ENCODE measurements at places on chromosomes 7 and 10. TPM values are rescaled to one million over a fixed set of nuclear protein-coding genes. Genes with fewer than 3 reads are reported as not detected.

The HOXA5 gene
- 0.50 TPM for total RNA-seq

The KMT2E gene
- 22.9 TPM for total RNA-seq

The SFRP5 gene
- 6.4 TPM for total RNA-seq

The ZNF853 gene
- 0.10 TPM for total RNA-seq

DNA sequence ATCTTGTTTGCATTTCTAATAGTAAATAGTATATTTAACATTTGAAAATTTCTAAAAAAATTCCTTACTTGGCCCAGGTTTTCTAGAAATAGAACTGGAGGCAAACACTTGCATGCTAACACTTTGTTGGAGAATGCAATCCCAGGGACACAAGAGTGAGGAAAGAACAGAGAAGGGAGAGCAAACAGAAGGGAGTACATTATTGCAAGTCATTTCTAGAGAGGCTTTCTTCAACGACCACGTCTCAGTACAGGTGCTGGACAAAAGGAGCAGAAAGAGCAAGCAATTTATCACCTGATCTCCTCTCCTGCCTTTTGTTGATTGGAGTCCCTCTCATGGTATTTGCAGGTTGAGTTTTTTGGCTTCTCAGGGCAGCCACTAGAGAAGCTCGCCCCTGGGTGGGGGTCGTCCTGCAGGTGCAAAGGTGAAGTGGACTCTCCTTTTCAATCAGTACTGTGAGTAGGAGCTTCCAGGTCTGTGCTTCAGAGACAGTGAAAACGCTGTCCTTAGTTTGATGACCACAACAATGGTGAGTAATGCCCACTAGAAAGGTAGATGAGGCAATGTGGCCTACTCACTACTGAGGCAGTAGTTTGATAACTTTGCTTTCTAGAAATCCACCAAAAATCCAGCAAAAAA is 5.2 kb downstream of the CPED1 start:
- DNase-seq = no peak

DNA sequence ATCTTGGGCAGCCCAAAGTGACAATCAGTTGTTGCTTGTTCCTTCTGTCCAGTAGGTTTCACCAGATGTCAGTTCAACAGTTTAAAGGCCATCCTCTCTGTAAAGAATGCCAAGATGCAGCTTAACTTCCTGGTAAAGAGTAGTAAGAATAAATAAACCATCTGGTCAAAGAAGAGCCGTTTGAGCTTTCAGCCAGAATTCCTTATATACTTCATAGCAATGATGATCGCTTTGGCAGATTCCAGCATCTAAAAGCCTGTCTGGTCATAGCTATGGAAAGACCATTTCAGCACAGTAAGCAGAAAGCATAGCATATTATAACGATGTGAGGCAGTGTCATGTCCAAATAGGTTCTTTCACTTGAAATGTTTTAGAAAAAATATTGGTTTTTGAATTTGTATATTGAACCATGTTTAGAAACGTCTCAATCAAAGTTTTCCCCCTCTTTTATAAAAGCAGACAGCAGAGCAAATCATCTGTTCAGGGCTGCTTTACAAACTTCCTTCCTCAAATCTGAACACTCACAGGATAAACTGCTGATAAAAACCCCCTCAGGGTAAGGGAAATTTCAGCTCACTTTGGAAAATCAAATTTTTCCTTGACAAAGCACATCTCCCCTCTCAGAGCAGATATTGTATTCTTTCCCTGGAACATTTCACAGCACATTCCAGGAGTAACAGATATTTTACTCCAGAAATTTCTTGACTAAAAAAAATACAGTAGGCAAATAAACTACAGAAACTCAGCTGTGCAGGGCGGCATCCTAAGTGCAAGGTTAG is 184.1 kb downstream of the NOC3L start:
- no peak for DNase-seq

- no peak for DNase-seq
These were observed 164.7 kb downstream of the ZMYND11 start for GRCh38 chr10:299969-300368.

GRCh38 chr10:119286983-119287633 is 79.7 kb downstream of the GRK5 start:
- no peak for DNase-seq

DNA sequence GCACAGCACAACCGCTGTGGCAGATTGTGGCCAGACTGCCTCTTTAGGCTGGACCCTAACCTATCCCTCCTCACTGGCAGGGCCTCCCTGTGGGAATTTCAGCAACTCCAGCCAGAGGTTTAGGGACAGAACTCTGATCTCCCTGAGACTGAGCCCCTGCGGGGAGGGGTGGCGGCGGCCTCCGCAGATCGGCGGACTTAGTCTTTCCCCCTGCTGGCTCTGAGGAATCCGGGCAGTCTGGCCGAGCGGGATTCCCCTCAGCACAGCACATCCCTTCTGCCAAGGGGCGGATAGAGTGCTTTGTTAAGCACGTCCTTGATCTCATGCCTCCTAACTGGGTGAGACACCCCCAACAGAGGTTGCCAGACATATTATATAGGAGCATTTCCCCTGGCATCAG is 224.2 kb upstream of the NPY start:
- DNase-seq = no peak

- DNase-seq = no peak
These were observed 87.5 kb downstream of the CH25H start for GRCh38 chr10:89119651-89120050.

Data from left lobe of liver (tissue), 2 donors.